G401 (cell line): ENCODE measurements at places on chromosomes 4 and X. TPM values are rescaled to one million over a fixed set of nuclear protein-coding genes. Genes with fewer than 3 reads are reported as not detected.

CSAG2 gene
- not detected in 2 replicates for total RNA-seq

- no peak for DNase-seq
These were observed 12.6 kb downstream of the P2RY10 start for GRCh38 chrX:78957768-78958130.

DNA sequence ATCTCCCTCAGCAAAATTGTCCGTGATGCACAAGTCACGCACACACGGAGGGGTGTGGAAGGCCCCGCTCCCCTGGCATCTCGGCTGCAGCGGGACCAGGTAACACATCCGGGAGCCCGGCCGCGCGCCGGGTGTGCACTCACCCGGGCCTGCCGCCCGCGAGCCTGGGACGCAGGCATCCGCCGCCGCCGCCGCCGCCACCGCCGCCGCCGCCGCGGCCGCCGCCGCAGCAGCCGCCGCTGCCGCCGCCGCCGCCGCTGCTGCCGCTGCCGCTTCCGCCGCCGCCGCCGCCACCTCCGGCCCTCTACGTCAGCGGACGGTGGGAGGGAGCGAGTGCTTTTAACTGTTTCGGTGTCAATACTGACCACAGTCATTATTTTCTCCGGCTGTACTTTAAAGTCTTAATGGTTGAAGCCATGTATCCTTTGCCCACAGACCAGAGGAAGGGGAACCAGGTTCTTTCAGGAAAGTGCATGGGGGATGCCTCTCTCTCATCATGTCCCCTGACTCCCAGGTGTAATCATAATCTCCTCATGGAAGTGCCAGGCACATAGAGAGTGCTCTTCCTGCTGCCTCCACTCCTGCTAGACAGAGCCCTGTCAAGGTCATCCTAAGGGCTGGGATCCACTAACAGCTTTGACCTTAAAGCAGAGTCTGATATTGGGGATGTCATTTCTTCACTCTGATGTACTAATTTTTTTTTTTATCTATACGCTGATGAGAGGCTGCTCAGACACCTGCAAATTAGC lies 38.0 kb downstream of the MAGEE2 start:
- peak; percentile 38 for DNase-seq

DNA sequence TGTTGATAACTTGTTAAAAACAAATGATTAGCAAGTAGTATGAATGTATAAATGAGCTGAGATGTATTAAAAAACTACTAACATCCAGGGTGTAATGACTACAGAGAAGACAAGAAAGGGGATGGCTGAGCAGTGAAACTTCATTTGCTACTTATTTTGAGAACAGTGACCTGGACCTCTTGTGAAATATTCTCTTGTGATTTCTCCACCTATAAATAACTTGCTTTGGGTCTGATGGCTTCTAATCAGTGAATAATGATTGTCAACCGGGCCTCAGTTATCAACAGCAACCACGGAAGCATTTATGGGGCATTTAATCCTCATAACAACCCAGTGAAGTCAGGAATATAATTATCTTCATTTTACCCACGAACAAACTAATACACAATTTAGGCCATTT lies 154.2 kb upstream of the HAND2 start:
- no peak for DNase-seq

SSX5 gene
- total RNA-seq: not detected in 2 replicates

TMEM144 gene
- 4.1 and 9.8 TPM in 2 replicates for total RNA-seq

CSN2 gene
- not detected in 2 replicates for total RNA-seq

GRCh38 chrX:3184176-3184930 lies 143.1 kb downstream of the ARSF start:
- no peak for DNase-seq

SLC10A4 gene
- total RNA-seq: not detected in 2 replicates

DNA sequence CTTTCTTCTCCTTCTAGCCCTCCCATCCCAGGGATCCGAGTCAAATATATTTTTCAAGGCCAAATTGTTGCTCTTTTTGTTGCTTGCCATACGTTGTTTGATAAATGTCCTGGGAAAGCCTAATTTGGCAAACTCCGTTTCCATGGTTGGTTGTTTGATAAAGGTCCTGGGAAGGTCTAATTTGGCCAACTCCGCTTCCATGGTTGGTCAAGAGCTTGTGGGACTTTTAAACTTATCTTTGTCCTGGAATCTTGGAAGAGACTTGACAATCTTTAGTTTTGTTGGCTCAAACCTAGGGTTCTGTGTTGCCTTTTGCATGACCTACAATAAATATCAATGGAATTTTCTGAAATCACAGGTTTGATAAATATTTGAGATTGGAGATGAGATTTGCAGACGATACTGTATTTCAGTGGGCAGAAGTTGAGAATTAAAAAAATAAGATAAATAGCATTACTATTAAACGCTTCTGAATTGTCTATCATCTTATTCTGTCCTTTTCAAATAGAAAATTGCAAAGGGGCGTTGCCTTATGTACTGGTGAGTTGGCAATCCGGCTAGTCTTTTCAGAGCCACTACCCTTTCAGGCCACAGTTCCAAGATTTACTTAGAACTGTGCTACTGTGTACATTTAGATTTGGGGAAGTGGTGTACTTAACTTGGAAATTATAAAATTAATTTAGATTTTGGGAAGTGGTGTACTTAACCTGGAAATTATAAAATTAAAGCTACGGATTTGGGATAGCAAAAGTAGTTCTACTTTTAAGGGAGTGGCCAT lies 804 bp downstream of the OSTC start:
- no peak for DNase-seq

DNA sequence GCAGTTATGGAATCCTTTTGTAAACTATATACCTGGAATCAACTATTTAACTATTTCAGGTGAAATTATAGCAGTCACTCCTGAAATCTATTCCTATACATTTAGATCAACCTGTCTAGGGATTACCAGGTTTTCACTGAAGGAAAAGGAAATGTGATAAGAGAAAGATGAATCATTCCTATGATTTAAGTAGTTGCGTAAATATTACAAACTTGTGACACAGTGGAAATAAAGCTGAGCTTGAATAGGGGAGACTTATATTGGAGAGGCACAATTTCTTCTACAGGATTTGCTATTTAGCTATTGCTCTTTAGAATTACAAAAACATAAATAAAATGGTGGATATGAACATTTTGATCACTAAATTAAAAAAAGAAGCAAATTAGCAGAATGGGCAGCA lies 284.1 kb upstream of the EPHA5 start:
- no peak for DNase-seq

GRCh38 chrX:44223150-44223549 lies 120.3 kb downstream of the EFHC2 start:
- DNase-seq: no peak

GRCh38 chr4:121824171-121824527 lies 466 bp upstream of the CCNA2 start:
- DNase-seq: no peak

DNA sequence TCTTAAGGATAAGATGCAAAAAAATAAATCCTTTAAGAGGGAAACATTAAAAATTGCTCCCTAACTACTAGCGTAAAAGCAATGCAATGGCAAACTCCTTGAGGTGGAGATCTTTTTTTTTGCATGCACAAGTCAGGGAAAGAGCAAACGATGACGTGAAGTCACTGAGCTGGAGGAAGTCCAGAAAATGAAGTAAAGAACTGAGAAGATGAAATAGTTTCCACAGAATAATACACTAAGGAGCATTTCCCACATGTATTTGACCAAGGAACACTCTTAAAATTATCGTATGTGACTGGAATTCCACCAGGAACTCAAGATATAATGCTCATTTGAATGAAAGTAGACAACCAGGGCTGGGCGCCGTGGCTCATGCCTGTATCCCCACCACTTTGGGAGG lies 21.0 kb upstream of the DOCK11 start:
- DNase-seq: no peak

- DNase-seq: no peak
These were observed 65.4 kb downstream of the CEP44 start for GRCh38 chr4:174349156-174349555.

SOWAHD gene
- total RNA-seq: not detected in 2 replicates

DNA sequence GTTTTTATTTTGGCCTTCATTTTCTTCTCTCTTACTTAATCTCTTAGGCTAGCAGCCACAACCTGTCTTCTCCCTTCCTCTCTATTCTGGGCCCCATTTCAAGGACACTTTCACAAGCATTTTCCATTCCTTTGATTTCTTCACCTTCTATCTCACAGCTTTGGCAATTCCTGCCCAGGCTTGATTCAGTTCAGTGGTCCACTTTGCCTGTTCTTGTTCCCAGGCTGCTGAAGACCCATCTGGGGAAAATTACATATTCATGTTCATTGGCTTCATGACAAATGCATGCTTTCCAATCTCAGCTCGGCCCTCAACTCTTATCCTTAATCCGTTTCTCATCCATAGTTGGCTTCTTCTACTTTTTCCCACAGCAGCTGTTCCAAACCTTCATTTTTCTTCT lies 38.7 kb upstream of the LPAR4 start:
- no peak for DNase-seq

DNA sequence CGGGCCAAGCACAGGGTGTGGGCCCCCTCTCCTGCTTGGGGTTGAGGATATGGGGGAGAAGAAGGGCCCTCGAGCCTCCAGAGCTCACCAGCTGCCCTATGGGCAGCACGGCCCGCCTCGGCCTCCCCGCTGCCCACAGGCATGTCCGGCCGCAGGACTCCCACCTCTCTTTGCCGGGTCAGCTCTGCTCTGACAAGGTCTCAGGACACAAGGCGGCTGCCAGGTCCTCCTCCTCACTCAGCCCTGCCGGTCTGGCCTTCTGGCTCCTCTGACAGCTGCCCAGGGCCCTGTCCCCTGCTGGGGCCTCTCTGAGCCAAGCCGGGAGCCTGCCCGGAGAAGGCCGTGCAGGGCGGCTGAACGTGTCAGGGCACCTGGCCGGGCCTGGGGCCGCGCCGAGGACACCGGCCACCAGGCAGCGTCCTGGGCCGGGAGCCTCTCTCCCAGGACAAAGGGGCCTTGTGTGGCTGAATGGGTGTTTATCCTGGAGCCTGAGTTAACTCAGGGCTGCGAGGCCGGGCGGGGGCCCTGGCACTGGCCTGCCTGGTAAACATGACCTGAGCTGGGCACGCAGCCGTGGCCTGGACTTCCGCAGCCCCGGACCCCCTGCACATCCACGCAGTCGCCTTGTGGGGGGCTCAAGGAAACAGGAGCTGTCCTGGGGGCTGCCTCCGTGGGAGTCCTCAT lies 25.7 kb downstream of the TACC3 start:
- peak; percentile 75 for DNase-seq

GRCh38 chr4:1851160-1851559 lies 4.8 kb downstream of the LETM1 start:
- DNase-seq: peak; percentile 66

DRP2 gene
- total RNA-seq: not detected in 2 replicates

KCNIP4 gene
- total RNA-seq: not detected in 2 replicates

- no peak for DNase-seq
These were observed 6.2 kb upstream of the AFF1 start for GRCh38 chr4:86928400-86929255.

HHIP gene
- 0.07 and 1.5 TPM in 2 replicates for total RNA-seq

TKTL2 gene
- total RNA-seq: not detected in 2 replicates

MAGED4 gene
- total RNA-seq: 9.0 and 25.8 TPM in 2 replicates

DNA sequence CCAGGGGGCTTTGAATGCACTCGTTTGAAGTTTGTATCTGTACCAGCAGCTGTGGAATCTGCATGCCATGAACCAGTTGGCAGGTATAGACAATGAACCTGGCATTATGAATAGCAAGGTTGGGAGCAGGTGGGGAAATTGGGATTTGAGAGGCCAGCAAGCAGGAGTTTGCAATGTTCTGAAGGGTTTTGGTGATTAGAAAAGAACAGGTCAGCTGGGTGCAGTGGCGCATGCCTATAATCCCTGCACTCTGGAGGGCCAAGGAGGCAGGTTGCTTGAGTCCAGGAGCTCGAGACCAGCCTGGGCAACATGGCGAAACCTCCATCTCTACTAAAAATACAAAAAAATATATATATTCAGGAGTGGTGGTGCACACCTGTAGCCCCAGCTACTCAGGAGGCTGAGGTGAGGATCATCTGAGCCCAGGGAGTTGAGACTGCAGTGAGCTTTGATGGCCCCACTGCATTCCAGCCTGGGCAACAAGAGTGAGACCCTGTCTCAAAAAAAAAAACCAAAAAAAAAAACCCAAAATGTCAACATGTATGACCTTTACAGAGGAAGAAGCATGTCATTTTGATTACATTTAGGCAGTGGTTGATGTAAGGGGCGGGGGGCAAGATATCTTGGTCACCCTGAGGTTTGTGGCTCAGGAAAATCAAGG lies 63.9 kb downstream of the TSC22D3 start:
- no peak for DNase-seq

CT45A3 gene
- 1.7 TPM in 1 of 2 replicates, not detected in the other for total RNA-seq

DNA sequence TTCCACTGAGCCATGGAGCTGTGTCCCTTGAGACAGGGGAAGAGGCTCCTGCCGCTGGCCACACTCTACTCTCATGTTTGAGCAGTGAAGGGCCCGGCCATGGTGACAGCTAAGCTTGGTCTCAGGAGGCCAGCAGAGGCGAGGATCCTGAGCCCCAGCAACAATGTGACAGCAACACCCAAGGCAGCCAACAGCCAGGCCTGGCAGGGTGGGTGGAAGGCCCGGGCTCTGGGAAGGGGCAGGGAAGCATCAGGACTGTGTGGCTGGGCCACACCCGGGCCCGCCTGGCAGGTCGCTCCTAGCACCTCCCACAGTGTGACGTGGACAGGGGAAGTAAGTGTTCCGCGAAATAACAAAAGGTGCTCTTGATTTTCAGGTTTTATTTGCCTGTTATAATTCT lies 24.8 kb downstream of the L1CAM start:
- DNase-seq: no peak

DNA sequence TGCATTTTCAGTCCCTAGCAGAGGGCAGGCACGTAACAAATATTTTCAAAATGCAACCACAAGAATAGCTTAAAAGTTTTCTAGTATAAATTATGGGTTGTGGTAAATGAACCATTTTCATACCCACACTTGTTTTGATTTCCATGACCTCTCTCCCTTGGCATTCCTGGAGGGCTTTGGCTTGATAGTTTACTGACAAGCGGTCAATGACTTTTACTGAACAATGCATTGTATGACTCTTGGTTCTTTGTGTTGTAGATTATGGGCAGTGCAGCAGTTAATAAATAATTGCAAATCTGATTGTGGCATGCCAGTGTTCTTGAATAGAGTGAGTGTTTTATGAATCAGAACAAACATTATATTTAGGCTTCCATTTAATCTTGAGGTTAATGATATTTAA lies 285.2 kb upstream of the ARX start:
- DNase-seq: no peak

DNA sequence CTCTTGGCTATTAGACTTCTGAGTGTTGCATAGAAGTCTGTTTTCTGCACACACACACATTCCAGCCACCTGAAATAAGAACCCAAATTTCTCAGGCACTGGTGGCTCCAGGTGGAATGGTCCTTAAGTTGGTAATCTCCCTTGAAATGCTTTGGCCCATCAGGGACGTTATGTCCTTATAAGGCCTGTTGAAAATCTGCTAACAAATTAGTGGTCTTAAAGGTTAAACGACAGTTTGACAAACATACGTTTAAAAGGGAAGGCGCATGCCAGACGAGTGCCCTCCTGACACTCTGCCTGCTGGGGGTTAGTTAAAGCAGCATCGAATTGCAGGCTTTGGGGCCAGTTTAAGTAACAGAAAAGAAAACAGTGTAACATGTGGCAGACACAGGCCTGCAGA lies 125.0 kb downstream of the TBX22 start:
- no peak for DNase-seq

DNA sequence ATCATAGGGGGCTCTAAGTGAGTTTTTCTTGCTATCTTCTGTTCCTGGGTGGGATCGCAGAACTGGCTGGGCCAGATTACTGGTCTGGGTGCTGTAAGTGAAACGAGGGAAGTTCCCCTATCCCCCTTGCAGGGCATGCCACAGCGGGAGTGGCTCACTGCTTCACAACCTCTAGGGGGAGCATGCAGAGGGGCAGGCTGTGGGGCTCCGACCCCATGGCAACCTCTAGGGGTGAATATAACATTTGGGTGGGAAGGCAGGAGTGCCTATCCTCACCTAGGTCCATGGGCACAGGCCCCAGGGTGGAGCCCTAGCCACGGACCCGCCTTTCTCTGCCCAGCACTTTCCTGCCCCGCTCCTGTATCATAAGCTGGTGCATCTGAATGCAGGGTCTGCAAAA lies 1.7 kb upstream of the RRAGB start:
- DNase-seq: no peak
